ENCODE measurements at places on chromosomes 4 and X.

GRCh38 chr4:83644677-83645659 is 109.1 kb downstream of the GPAT3 start:
- peak; percentile 72 for DNase-seq

GRCh38 chrX:38954520-38954919 is 153.3 kb downstream of the MID1IP1 start:
- no peak for DNase-seq

- DNase-seq: peak; percentile 20
Measured at GRCh38 chrX:36534900-36535299, 473.3 kb upstream of the FAM47C start.

- no peak for DNase-seq
Measured at GRCh38 chr4:47017494-47017893, 13.9 kb upstream of the GABRB1 start.

DNA sequence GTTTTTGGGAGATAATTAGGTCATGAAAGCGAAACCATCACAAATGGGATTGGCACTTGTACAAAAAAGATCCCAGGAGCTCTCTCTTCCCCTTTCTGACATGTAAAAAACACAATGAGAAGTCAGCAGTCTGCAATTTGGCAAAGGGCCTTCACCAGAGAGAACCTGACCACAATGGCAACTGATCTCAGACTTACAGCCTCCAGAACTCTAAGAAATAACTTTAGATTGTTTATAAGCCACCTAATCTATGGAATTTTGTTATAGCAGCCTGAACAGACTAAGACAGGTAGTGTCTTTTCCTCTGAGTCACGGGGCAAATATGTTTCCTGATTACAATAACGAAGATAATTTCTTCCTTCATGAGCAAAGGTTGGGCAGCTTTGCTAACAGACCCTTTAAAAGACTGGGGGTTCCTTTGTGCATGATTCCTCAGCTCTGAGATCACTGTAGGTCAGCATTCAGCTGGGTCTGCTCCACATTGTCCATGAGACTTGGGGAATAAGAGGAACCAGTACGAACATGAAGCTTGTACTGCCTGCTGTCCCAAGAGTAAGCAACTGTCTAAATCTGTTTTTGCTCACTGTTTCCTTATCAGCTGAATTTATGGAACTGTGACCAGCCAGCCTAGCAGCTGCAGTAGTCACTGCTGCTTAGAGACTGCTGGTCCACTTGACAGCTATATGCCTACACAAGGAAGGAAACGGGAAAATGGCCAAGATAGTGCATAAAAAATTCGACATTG is 191.6 kb downstream of the ANAPC10 start:
- DNase-seq: no peak

GRCh38 chr4:20252656-20253282 is 1.1 kb downstream of the SLIT2 start:
- no peak for DNase-seq

GRCh38 chr4:15809058-15809457 is 30.9 kb downstream of the CD38 start:
- DNase-seq: no peak

DNA sequence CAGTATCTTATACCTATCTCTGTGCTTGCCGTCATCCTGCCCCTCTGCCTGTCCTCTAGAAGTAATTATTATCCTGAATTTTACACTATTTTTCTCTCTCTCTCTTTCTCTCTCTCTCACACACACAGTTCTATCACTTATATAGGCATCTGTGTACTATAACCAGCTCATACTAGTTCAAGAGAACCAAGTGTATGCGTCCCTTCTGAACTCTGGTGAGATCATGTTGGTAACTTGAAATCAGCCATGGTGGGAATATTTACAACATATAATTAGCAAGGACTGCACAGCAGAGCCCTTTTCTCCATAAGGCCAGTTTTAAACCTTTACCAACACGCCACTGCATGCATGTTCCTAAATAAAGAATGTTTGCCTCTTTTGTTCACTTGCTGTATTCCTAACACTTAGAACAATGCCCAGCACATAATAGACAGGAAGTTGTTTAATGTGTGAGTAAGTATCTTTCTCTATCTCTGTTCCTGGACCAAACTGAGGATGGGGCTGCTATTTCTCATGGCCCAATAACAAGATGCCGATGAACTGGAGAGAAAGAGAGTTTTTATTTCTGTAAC is 51.1 kb upstream of the IL21 start:
- no peak for DNase-seq

DNA sequence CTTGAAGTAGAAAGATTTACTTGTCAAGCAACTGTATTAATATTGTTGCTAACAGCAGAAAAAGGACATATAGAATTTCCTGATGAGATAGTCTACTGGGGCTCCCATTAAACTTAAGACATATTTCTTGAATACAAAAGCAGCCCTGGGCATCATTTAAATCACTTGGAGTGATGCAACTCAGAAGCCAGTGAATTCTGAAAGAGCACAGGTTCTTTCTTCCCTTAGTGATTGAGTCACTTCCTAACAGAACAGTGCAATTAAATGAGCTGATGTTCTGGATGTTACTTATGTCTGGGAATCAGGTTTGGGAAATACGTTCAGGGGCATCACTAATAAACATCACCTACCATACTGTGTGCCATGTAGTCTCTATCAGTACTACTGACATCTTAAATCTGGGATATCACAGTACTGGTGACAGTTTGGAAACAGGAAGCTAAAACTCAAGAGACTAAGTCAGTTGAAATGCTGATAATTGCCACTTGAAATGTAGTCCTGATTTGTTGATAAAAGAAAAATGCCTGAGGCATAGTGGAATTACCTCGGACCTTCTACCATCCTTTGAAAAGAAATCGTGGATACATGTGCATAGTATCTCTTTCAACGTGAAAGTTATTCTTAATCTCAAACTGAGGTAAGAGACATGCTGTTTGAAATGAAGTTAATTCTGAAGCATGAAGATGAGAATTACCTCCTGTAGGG is 249.2 kb upstream of the GPRIN3 start:
- no peak for DNase-seq

GRCh38 chr4:174038481-174038880 is 245.0 kb downstream of the FBXO8 start:
- no peak for DNase-seq

- DNase-seq: no peak
Measured at GRCh38 chr4:33998291-33998690, 2246.0 kb downstream of the ARAP2 start.

GRCh38 chr4:148651991-148652390 is 209.8 kb upstream of the NR3C2 start:
- DNase-seq: no peak

DNA sequence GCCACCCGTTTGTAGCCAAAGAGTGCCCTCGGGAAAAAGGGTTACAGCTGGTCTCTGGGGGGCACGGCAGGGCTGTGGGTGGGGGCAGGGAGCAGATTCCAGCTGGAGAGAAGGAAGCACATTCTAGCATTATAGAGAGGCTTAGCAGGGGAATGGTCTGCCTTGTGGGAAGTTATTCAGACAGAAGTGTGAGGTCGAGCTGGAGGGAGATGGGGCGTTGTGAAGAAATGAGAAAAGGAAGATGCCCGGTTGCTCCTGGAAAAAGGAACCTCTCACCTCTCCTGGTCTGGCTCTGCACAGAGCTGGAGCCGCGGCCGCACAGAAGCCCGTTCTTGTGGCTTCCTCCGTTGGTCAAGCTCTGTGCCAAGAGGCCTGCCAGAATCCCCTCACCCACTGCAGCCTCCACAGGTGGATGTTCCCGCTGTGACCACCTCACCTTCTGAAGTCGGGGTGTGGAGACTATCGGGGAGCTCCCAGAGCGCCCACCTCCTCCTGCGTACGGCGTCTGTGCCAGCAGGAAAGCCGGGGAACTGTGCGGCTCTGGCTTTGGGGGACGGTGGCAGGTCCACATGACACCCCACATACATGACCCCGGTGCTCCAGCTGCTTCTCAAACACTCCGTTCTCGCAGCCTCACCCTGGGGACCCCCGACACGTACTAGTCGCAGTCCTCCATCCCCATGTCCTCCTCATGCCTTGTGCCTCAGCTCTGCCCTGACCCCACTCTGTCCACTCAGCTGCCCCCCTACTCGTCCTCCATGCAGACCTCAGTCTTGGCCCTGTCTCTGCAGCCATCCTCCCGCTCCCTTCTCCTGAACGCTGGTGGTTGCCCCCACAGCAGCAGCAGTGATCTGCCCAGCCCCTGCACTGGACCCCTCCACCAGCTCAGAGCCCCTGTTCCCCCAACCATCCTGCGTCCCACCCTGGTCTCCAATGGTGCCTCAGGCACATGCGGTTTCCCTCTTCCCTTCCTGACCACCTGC is 52.2 kb upstream of the HGFAC start:
- DNase-seq: no peak

DNA sequence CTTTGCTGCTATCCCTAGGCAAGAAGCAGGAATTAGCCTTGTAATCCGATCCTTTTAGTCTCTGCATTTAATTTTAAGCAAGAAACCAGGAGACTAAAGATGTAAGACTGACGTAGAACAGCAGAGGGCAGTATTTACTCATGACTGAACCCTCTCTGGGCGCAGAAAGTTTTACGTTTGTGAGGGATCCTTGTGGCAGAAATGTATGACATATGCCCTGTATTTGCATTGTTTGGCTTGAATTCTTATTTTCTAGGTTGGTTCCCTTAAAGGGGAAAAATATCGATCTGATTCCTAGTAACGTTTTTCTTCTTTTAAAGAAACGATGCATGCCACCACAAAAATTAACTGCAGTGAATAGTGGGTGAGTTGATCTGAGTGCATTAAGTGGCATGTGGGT is 1.3 kb upstream of the FAT4 start:
- peak; percentile 88 for DNase-seq

- no peak for DNase-seq
Measured at GRCh38 chr4:143586080-143586479, 72.6 kb downstream of the SMARCA5 start.

DNA sequence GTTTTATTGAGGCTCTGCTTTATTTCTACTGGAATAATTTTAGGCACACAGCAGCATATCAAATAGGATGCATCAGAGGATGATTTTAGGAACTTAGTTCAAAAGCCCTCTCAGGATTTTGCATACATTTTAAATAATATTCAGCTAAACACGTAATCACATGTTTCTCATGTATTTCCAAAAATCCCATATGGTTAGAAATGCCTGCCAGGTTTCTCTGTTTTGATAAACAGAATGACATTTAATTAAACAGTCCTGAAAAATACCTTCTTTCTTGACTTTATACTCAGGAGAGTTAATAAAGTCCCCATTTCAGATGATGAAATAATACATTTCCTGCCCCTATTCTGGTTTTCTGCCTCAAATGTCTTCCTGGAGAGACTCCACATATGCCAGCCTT is 86.5 kb upstream of the AMELX start:
- no peak for DNase-seq

GRCh38 chrX:27445438-27445837 is 17.7 kb downstream of the PPP4R3C start:
- no peak for DNase-seq

DNA sequence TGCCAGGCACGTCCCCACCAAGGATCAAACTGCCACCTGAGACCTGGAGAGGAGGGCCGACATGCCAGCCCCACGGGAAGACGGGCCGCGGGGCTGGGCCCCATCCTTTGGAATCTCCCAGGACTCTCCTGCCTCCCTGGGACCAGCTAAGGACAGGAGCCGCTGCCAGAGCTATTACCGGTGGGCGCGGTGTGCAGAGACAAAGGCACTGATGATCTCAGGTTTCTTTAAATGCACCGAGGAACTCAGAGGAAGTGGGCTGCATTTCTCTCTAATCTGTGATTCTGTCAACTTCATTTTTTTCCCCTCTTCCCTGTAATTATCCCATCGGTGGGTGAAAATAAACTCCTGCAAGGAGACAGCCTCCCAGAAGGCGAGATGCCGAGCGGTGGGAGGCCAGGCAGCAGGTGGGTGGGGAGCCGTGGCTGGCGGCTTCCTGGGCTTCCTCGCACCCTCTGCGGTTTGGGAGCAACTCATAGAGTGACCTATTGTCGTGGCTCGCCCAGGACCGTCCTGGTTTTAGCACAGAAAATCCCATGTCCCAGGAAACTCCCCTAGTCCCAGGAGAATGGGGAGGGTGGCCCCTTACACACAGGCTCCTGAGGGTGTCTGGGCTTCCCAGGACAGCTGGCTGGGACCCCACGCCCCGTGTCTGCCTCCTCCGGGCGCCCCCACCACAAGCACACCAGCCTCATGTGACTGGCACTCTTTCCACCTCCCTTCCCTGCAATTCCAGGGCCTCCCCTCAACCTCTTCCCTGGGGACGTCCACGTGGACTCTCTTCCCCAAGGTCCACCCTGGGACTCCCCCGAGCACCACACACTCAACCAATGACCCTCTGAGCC is 62.3 kb upstream of the ADRA2C start:
- DNase-seq: no peak

- DNase-seq: no peak
Measured at GRCh38 chr4:185488650-185489049, 17.1 kb upstream of the CCDC110 start.
